Immature natural killer cell (primary cell): ENCODE measurements at places on chromosomes 5 and 9. TPM values are rescaled to one million over a fixed set of nuclear protein-coding genes. Genes with fewer than 3 reads are reported as not detected.

GRCh38 chr5:17014686-17015085 lies 78.6 kb upstream of the MYO10 start:
- no peak overlapping the region for H3K4me3 ChIP-seq
- no peak for DNase-seq
- H3K27me3 ChIP-seq = peaks cover 1% of the 10 kb centered on the region
- H3K27ac ChIP-seq = no peak overlapping the region

- H3K27me3 ChIP-seq = peaks cover 1% of the 10 kb centered on the region
- peaks cover 14% of the 10 kb centered on the region for H3K4me1 ChIP-seq
- H3K4me3 ChIP-seq = no peak overlapping the region
- DNase-seq = no peak
- peaks cover 34% of the 10 kb centered on the region for H3K36me3 ChIP-seq
These were observed 40.3 kb downstream of the JAK2 start for GRCh38 chr9:5025416-5025815.

DNA sequence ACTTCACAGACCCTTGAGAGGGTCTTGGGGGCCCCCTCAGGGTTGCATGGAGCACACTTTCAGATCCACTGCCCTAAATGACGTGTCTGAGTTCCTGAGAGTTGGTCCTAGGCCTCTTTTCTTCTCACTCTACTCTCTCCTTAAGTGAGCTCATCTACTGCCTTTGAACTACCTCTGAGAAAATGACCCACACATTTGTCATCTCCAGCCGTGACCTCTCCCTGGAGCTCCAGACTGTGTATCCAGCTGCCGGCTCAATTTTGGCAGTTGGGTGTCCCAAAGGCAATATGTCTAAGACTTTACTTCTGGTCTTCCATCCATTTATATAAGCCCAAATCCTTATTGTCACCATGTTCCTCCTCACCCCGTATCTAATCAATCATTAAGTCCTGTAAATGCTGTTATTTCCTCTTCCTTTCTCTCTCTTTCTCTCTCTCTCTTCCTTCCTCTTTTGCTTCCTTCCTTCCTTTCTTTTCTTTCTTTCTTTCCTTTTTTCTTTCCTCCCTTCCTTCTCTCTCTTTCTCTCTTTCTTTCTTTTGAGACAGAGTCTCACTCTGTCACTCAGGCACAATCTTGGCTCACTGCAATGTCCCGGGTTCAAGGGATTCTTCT lies 51.2 kb upstream of the HSPA9 start:
- no peak overlapping the region for H3K27ac ChIP-seq
- no peak for DNase-seq
- no peaks in the 10 kb centered on the region for H3K36me3 ChIP-seq
- peaks cover 10% of the 10 kb centered on the region for H3K27me3 ChIP-seq

DNA sequence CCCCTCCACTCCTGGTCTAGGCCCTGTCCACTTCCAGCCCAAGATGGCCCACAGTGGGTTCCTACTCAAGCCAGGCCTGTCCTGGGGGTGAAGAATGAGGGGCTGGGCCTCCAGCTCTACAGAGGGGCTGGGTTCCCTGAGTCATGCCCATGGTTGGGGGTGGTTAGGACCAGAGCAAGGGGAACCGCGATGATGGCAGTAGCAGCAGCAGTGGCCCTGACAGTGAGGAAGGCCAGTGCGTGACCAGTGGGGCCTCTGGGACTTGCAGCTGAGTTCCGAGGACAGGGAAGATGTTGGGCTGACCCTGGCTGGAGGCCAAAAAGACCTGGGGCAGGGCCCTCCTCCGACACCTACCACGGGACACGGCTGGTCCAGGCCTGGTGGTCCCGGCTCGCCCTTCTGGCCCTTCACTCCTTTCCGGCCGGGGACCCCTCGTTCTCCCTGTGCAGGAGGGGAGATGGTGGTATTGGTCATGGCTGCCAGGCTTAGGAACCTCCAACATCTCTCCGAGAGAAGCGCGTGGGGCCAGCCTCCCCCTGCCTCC lies 9.2 kb upstream of the PHYKPL start:
- DNase-seq = no peak
- H3K36me3 ChIP-seq = no peaks in the 10 kb centered on the region
- peak overlapping the region; percentile 91 for H3K27ac ChIP-seq
- no peak overlapping the region for H3K4me3 ChIP-seq
- peaks cover 55% of the 10 kb centered on the region for H3K4me1 ChIP-seq

DNA sequence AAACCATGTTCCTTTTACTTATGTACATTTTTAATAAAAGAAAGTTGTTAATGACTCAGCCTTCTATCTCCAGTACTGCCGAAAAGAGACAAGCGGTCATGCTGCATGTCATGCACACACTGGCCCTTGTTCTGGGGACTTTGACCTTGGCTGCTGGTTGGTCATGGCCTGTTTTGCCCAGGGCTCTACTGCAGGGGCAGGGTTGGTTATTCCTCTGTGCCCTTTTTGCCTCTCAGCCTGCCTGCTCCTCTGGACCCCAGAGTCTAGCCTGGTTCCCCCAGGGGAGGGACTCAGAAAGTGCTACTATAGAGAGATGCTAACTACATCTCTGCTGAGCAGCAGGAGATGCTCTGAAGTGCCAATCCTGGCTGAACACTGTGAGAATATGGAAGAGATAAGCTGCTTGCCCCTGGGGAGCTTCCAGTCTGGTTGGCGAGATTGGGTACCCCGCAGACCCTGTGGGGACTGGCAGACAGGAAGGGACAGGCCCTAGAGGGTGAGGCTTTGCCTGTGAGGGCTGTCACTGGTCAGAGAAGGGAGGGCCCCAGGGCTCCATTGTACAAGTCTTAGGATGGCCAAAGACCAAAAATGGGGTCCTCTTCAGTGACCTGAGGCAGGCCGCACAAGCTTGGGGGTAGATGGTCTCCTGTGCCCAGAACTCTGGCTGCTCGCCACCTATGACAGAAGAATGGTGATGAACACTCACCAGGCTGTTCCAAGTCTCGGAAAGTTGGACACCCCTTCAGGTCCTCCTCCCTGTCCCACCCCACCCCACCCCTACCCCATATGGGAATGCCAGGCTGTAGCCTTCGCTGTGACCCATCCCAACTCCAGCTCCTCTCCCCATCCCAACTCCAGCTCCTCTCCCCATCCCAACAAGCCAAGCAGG lies 14.3 kb downstream of the IRF1 start:
- H3K27ac ChIP-seq = peak overlapping the region; percentile 100
- H3K4me1 ChIP-seq = peaks cover 100% of the 10 kb centered on the region
- peak overlapping the region; percentile 61 for H3K4me3 ChIP-seq
- DNase-seq = peak; percentile 36
- H3K36me3 ChIP-seq = peaks cover 5% of the 10 kb centered on the region
- H3K27me3 ChIP-seq = peaks cover 89% of the 10 kb centered on the region

DNA sequence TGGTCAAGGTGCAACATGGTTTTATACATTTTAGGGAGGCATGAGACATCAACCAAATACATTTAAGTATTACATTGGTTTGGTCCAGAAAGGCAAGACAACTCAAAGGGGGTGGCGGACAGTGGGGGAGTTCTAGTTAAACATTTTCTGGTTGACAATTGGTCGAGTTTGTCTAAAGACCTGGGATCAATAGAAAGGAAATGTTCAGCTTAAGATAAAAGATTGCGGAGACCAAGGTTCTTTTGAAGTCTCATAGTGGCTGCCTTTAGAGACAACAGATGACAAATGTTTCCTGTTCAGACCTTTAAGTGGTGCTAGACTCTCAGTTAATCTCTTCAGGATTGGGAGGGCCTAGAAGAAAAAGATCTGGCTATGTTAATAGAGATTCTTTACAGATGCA lies 47.7 kb upstream of the TTC39B start:
- H3K4me1 ChIP-seq = peaks cover 19% of the 10 kb centered on the region
- no peak overlapping the region for H3K4me3 ChIP-seq
- H3K27me3 ChIP-seq = no peaks in the 10 kb centered on the region
- H3K36me3 ChIP-seq = no peaks in the 10 kb centered on the region
- no peak for DNase-seq

DNA sequence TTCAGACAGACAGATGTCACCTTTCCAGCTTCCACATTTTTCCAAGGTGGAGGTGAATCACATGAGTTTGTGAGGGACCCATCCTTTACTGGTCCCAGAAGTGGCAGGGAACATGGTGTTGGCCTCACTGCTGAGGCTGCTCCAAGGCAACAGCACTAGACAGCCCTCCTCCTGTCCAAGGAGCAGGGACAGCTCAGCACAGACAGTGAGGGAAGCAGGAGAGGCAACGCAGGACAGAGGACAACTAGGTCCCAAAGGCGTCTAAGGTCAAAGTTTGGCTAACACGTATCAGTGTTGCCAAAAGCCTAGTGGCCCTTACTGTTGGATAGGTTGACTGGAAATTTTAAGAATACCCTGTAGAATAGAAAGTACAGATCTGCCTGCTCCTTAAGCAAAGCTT lies 251.7 kb upstream of the PANK3 start:
- H3K27ac ChIP-seq = no peak overlapping the region
- H3K4me1 ChIP-seq = no peaks in the 10 kb centered on the region
- DNase-seq = no peak
- H3K36me3 ChIP-seq = no peaks in the 10 kb centered on the region
- H3K4me3 ChIP-seq = no peak overlapping the region
- H3K27me3 ChIP-seq = peaks cover 3% of the 10 kb centered on the region

GRCh38 chr9:131262327-131263032 lies 13.8 kb downstream of the FAM78A start:
- DNase-seq = no peak
- H3K36me3 ChIP-seq = peaks cover 5% of the 10 kb centered on the region
- peak overlapping the region; percentile 88 for H3K27ac ChIP-seq
- peaks cover 69% of the 10 kb centered on the region for H3K4me1 ChIP-seq

DNA sequence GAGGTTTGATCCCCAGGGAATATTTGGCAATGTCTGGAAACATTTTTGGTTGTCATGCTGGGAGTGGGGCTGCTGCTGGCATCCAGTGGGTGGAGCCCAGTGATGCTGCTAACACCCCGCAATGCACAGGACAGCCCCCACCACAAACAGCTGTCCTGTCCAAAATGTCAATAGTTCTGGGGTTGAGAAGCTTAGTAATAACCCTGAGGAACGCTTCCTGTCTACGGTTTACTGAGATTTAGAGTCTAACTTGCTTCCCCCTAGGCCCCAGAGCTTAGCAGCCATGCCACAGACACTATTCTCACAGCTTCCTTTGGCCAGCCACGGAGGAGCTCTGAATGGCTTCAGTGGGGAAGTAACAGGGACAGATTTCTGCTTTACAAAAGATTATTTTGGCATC lies 66.5 kb downstream of the MSX2 start:
- no peak overlapping the region for H3K4me3 ChIP-seq
- H3K27me3 ChIP-seq = peaks cover 6% of the 10 kb centered on the region
- no peaks in the 10 kb centered on the region for H3K4me1 ChIP-seq
- no peaks in the 10 kb centered on the region for H3K36me3 ChIP-seq
- DNase-seq = no peak

GRCh38 chr9:98755006-98755618 lies 41.2 kb downstream of the ANKS6 start:
- H3K27me3 ChIP-seq = no peaks in the 10 kb centered on the region
- no peak overlapping the region for H3K27ac ChIP-seq
- no peaks in the 10 kb centered on the region for H3K4me1 ChIP-seq
- H3K36me3 ChIP-seq = peaks cover 35% of the 10 kb centered on the region

- H3K27ac ChIP-seq = no peak overlapping the region
- H3K4me3 ChIP-seq = no peak overlapping the region
- H3K36me3 ChIP-seq = no peaks in the 10 kb centered on the region
- H3K4me1 ChIP-seq = no peaks in the 10 kb centered on the region
These were observed 262.0 kb downstream of the MAN2A1 start for GRCh38 chr5:109951758-109952157.

- H3K36me3 ChIP-seq = peaks cover 5% of the 10 kb centered on the region
- H3K27ac ChIP-seq = no peak overlapping the region
- peaks cover 20% of the 10 kb centered on the region for H3K4me1 ChIP-seq
These were observed 64.7 kb upstream of the SPOCK1 start for GRCh38 chr5:137563646-137564397.

DNA sequence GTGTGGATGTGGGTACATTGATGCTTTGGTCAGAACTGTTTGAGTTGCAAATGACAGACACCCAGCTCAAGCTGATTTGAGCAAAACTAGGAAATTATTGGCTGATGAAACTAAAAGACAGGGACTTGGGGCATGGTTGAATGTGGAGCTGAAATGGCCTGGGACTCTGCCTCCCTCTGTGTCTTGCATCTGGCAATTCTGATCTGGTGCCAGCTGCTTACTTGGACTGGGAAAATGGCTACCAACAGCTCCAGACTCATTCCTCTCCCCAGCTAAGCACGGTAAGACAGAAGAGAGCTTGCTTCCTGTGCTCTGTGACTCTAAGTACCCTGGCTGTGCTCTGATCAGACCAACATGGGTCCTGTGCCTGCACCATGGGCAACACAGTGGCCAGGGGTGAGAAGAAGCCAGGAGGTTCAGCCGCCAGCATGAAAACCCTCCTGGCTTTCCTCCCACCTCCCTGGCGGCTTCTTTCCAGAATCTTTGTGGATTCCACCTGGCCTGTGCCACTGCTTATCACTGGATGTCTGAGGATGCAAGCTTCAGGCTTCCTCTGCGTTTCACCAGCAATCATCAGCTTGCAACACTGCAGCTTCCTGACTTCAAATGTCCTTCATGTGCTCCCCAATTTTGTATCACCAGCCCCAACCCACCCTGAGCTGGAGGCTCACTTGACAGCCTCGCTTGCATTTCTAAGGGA lies 44.1 kb downstream of the C5orf15 start:
- no peaks in the 10 kb centered on the region for H3K36me3 ChIP-seq
- no peak overlapping the region for H3K4me3 ChIP-seq
- no peak overlapping the region for H3K27ac ChIP-seq
- H3K4me1 ChIP-seq = no peaks in the 10 kb centered on the region
- no peak for DNase-seq
- H3K27me3 ChIP-seq = peaks cover 3% of the 10 kb centered on the region

GRCh38 chr9:133826289-133827085 lies 88.3 kb upstream of the SARDH start:
- no peak overlapping the region for H3K27ac ChIP-seq
- no peaks in the 10 kb centered on the region for H3K27me3 ChIP-seq

GRCh38 chr5:83488271-83488670 lies 16.7 kb downstream of the VCAN start:
- H3K36me3 ChIP-seq = no peaks in the 10 kb centered on the region
- H3K27ac ChIP-seq = no peak overlapping the region
- peaks cover 4% of the 10 kb centered on the region for H3K27me3 ChIP-seq
- H3K4me3 ChIP-seq = no peak overlapping the region

GRCh38 chr5:175223291-175223690 lies 220.7 kb downstream of the DRD1 start:
- no peak for DNase-seq
- no peak overlapping the region for H3K4me3 ChIP-seq
- no peak overlapping the region for H3K27ac ChIP-seq
- H3K36me3 ChIP-seq = no peaks in the 10 kb centered on the region
- peaks cover 6% of the 10 kb centered on the region for H3K27me3 ChIP-seq

GRCh38 chr9:136254381-136255165 lies 9.0 kb upstream of the QSOX2 start:
- H3K27me3 ChIP-seq = no peaks in the 10 kb centered on the region
- H3K27ac ChIP-seq = no peak overlapping the region

GRCh38 chr5:6634788-6635430 lies 1.7 kb downstream of the SRD5A1 start:
- peaks cover 15% of the 10 kb centered on the region for H3K36me3 ChIP-seq
- H3K27ac ChIP-seq = no peak overlapping the region
- H3K4me3 ChIP-seq = peak overlapping the region; percentile 62
- DNase-seq = no peak
- peaks cover 36% of the 10 kb centered on the region for H3K4me1 ChIP-seq

The AFAP1L1 gene
- polyA plus RNA-seq = 0.28 TPM

The MEGF10 gene
- polyA plus RNA-seq = not detected

The SLC44A1 gene
- 25.0 TPM for polyA plus RNA-seq

The VCP gene
- 173 TPM for polyA plus RNA-seq

The CTSL gene
- 0.49 TPM for polyA plus RNA-seq

The HEMGN gene
- polyA plus RNA-seq = 0.97 TPM
